ENCODE measurements at places on chromosomes 7 and 10. TPM values are rescaled to one million over a fixed set of nuclear protein-coding genes. Genes with fewer than 3 reads are reported as not detected.
A peak's percentile ranks its signal among the peaks of the same experiment; 100 is the strongest.

DNA sequence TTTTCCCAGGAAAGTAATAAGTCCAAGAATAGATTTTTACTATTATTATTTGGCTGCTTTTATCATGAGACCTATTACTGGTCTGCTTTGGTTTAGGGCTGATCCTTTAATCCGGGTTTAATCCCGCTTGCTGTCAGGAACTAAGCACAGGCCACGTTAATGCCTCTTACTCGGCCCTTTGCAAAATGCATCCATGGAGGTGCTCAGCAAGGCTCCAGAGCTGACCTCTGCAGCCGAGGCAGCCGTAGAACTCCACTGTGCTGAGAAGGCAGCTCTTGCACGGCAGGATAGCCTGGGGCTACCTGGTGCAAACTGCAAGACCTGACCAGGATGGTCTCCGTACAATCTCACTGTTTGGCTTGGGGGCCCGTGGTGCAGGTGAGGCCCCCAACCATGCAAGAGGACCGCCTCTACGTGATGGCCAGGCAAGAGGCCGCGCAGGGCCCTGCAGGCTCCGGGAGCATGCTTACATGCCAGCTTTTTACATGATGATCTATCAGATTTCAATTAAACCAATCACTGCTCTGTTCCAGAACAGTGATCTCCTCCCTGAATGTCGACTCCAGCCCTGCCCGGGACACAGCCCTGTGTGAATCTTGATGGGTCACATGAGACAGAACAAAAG, 10.4 kb upstream of the CALML3 start:
- no peaks in the 10 kb centered on the region for H3K36me3 ChIP-seq
- H3K4me3 ChIP-seq = no peak overlapping the region
- H3K27ac ChIP-seq = no peak overlapping the region
- H3K4me1 ChIP-seq = no peaks in the 10 kb centered on the region
- H3K27me3 ChIP-seq = no peaks in the 10 kb centered on the region
- DNase-seq = no peak

GRCh38 chr7:116910383-116910782, 42.9 kb upstream of the ST7 start:
- DNase-seq = no peak
- no peak overlapping the region for H3K4me3 ChIP-seq
- no peak overlapping the region for H3K27ac ChIP-seq
- no peaks in the 10 kb centered on the region for H3K27me3 ChIP-seq
- H3K4me1 ChIP-seq = no peaks in the 10 kb centered on the region

GRCh38 chr7:130890176-130891020, 156.4 kb upstream of the KLF14 start:
- H3K4me1 ChIP-seq = peaks cover 30% of the 10 kb centered on the region
- DNase-seq = no peak
- no peak overlapping the region for H3K4me3 ChIP-seq
- H3K36me3 ChIP-seq = peaks cover 79% of the 10 kb centered on the region
- H3K27ac ChIP-seq = no peak overlapping the region

DNA sequence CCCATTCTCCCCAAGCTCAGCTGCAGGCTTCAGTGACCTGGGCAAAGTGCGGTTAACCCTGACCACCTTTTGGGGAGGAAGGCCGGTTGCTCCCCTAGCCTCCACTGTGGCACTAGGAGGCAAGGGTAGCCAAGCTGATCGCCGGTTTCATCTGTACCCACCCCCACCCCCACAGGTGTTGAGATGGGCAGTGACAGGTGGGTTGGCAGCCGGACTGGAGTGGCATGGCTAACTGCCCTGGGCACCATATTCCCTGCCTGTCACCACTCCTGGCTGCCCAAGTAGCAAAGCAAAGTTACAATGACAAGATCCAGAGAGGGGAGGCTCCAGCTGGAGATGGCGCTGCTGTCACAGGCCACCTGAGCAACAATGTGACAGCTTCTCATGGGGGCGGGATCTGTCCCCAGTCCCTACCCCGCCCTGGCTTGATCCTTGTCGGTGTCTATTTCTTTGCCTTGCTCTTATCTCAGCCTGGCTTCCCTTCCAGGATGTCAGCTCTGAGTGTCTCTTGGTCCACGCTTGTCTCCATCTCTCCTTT, 27.0 kb upstream of the BMS1 start:
- H3K36me3 ChIP-seq = no peaks in the 10 kb centered on the region
- peaks cover 17% of the 10 kb centered on the region for H3K27me3 ChIP-seq
- H3K4me1 ChIP-seq = peaks cover 22% of the 10 kb centered on the region

DNA sequence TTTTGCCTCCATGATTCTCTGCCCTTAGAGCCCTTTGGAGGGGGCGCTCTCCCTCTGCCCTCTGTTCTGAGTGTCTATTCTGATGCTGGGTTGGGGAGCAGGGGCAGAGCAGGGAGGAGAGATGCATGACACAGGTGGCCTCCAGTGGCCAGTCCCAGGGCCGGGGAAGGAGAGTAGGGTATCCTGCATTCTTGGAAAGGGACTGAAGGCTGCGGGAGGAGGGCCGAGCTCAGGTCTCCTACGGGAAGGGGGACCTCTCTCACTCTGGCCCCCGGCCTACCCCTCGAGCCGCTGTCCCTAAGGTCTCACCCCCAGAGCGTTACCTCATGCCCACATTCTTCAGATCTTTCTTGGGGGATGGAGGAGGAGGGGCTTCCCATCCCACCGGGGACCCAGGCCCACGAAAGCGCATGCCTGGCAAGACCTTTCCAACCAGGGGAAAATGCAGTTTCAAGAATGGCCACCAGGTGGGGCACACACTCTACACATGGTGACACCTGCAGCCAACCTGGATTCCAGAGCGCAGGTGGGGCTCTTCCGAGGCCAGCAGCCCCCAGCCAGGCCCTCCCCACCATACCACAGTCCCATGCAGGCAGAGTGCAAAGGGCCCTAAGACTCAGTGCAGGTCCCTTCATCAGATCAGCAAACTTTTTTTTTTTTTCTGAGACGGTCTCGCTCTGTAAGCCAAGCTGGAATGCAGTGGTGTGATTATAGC, 86.4 kb downstream of the MYL10 start:
- peak; percentile 58 for DNase-seq
- H3K27me3 ChIP-seq = no peaks in the 10 kb centered on the region
- H3K4me1 ChIP-seq = no peaks in the 10 kb centered on the region
- no peak overlapping the region for H3K4me3 ChIP-seq
- no peaks in the 10 kb centered on the region for H3K36me3 ChIP-seq
- H3K27ac ChIP-seq = no peak overlapping the region

DNA sequence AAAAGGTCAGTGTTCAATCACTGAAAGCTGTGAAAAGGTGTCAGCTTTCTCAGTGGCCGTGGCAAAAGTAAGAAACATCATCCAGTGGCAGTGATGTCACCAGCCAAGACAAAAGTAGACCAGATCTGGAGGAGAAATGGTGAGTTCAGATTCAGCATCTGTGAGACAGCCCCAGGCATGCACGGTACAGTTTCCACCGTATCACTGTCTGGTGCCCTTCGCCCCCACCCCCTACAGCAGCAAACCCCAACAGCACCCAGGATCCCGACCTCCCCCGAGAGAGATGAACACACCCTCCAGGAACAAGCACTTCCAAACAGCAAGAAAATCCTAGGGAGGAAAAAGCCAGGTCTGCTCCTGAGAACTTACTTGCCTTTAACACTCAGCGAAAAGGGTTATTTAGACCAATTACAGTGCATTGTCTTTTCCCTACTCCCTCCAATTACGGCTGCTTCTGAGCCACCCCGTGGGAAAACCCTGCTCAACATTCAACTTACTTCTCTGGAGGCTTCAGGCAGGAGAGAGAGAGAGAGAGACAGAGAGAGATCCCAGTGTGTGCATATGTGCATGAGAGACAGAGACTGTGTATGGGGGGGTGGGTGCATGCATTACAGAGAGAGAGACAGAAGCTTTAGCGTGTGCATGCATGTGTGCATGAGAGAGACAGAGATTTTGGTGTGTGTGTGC, 189.6 kb downstream of the GRID1 start:
- H3K4me3 ChIP-seq = no peak overlapping the region
- no peaks in the 10 kb centered on the region for H3K4me1 ChIP-seq
- H3K27me3 ChIP-seq = no peaks in the 10 kb centered on the region

GRCh38 chr10:31526681-31527080, 207.7 kb downstream of the ZEB1 start:
- no peaks in the 10 kb centered on the region for H3K4me1 ChIP-seq
- H3K36me3 ChIP-seq = peaks cover 57% of the 10 kb centered on the region
- DNase-seq = no peak
- no peak overlapping the region for H3K4me3 ChIP-seq
- no peak overlapping the region for H3K27ac ChIP-seq

GRCh38 chr10:112855134-112855533, 94.9 kb upstream of the TCF7L2 start:
- H3K36me3 ChIP-seq = no peaks in the 10 kb centered on the region
- H3K4me1 ChIP-seq = no peaks in the 10 kb centered on the region
- no peak overlapping the region for H3K27ac ChIP-seq
- no peak for DNase-seq
- H3K27me3 ChIP-seq = no peaks in the 10 kb centered on the region

The AGR3 gene
- not detected for total RNA-seq

The CYP3A5 gene
- total RNA-seq = not detected

The LIPF gene
- total RNA-seq = not detected

The RFC2 gene
- 15.8 TPM for total RNA-seq

The FAM20C gene
- not detected for total RNA-seq

The RNF148 gene
- total RNA-seq = not detected

The POM121L12 gene
- total RNA-seq = not detected

Measured in CD4-positive, CD25-positive, alpha-beta regulatory T cell (primary cell).